ENCODE measurements at places on chromosomes 3 and 15. TPM values are rescaled to one million over a fixed set of nuclear protein-coding genes. Genes with fewer than 3 reads are reported as not detected.

- no peak for DNase-seq
Observed at GRCh38 chr3:12141350-12141749, 17.4 kb downstream of the TIMP4 start.

Gene C3orf80
- not detected for total RNA-seq

Gene FSIP1
- total RNA-seq: 0.86 TPM

GRCh38 chr3:57727106-57727505 is 29.0 kb upstream of the SLMAP start:
- no peak for DNase-seq

DNA sequence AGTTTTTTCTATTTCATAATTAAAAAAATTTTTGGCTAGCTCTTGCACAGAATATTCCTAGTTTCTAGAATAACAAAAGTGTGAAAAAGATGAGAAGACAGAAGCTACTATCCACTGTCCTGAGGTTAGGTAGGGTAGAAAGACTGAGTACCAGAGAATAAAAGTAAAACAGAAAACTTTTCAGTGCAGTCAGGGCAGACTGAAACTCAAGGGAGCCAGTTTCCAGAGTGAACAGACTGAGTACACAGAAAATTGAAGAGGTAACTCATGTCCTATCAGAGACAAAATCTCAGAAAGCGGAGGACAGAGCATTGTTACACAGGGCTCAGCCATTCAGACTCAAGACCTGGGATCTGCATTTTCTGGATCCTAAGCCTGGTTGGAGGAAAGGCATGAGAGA is 8.8 kb upstream of the FBXO40 start:
- no peak for DNase-seq

DNA sequence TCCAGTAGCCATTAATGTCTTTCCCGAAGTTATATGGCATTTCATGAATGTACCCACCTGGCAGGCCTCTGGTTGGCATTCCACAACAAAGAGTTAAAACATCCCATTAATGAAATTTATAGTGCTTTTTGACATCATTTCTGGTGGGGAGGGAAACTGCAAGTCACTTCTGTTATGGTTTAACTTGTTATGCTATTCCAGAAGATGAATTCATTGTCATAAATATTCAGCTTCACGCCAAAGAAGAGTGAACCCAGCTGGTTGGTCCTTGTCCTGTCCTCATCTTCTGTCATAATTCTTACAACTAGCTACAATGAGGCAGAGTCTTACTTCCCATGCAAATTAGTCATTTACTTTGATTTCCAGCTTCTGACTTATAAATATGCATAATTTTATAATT is 471.5 kb downstream of the FGF12 start:
- no peak for DNase-seq

Gene UBAP1L
- 0.05 TPM for total RNA-seq

DNA sequence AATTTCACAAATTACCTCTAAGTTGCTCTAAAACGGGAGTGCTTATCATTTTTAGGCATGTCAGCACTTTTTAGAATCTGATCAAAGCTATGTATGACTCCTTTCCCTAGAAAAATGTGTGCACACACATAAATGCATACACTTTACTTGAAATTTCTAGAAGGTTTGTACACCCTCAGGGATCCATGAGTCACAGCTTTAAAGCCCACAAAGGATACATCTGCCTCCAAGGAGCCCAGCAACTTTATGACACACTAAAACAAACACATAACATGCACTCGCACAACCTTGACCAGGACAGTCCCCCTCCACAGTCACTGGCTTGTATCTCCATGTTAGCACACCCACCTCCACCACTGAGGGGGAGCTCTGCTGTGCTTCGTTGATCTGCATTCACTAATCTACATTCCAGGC is 722.0 kb upstream of the CFAP20DC start:
- DNase-seq: peak; percentile 41

GRCh38 chr3:32568953-32569352 is 1.7 kb downstream of the DYNC1LI1 start:
- DNase-seq: no peak

DNA sequence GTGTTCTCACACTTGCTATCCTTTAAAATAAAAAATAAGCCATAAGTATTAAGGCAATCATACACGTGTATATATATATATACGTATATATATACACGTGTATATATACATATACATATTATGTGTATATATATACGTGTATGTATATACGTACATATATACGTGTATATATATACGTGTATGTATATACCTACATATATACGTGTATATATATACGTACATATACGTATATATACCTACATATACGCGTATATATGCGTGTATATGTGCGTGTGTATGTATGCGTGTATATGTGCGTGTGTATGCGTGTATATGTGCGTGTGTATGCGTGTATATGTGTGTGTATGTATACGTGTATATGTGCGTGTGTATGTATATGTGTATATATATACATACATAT is 477.3 kb upstream of the ARRDC4 start:
- DNase-seq: no peak

GRCh38 chr15:90300988-90301706 is 35.7 kb downstream of the NGRN start:
- DNase-seq: peak; percentile 59

Gene CACNA1D
- total RNA-seq: 0.05 TPM
